Fibroblast of gingiva (primary cell): ENCODE measurements at places on chromosomes 4 and X.

DNA sequence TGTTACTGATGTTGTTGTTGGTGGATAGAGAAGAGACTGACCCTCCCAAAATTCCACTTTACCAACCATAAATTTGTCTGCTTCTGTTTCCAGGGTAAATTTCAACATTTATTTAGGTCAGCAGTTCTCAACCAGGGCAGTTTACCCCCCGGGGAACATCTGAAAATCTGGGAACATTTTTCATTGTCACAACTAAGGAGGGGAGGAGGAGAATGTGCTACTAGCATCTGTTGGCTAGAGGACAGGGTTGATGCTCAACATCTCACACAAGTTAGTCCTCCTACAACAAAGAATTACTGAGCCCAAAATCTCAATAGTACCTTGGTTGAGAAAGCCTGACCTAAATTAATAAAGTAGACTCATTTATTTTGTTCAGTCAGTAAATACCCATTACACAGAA is 25.7 kb downstream of the KCTD8 start:
- no peak for DNase-seq

- DNase-seq, result no peak
Observed at GRCh38 chr4:30728311-30728710, 8.1 kb downstream of the PCDH7 start.

DNA sequence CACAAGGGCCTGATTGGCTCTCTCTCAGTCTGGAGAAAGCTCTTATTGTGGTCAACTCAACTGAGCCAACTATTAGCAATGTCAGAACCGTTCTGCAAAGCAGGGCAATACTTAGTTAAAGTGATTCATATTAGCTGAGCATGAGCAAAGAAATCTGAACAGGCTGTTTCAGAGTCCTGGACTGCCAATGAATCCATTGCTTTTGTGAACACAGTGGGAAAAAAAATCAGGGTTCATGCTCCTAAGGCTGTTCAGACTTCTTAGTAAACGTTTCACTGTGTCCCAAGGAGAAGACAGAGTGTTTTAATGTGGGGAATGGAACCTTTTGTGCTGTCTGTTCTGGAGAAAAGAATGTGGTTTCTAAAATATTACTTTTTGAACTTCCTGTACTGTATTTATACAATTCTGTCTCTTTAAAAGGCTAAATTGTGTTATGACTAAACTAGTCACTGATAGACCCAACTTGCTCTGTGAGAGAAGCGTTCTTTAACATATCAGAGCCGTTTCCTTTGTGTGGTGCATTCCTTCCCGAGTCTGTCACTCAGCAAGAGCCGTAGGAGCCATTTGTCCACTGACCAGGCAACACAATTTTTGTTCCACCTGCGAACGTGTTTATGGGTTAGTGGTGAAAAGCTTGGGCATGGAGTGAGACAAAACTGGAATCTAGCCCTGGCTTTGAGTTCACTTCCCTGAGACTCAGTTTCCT is 366.1 kb downstream of the FBXO8 start:
- DNase-seq, result peak; percentile 3

- no peak for DNase-seq
Observed at GRCh38 chrX:55109306-55109705, 20.5 kb downstream of the PAGE2 start.

GRCh38 chrX:124699876-124700275 is 353.5 kb downstream of the SH2D1A start:
- DNase-seq, result no peak

GRCh38 chr4:79987401-79987800 is 85.6 kb downstream of the ANTXR2 start:
- DNase-seq, result no peak

DNA sequence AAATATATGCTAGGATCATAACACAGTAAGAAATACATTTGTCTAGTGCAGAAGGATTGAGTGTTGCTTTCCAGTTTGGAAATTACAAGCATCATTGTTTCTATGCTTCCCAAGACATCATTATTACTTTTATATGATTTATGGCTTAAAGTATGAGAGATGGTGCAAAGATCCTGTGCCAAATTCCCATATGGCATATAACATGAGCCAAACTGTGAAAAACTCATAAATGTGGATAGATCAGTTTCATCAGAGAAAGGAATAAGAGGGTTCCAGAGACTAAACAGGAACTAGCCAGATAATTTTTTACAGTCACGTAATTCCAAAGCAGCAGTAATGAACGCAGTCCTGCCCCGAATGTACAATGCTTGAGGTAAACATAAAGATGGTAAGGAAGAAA is 126.3 kb downstream of the PRDM5 start:
- DNase-seq, result no peak

- DNase-seq, result no peak
Observed at GRCh38 chrX:22351966-22352365, 79.3 kb downstream of the CBLL2 start.

GRCh38 chrX:67545893-67546495 is 2.2 kb downstream of the AR start:
- peak; percentile 13 for DNase-seq

- peak; percentile 38 for DNase-seq
Observed at GRCh38 chr4:124199755-124200154, 512.8 kb downstream of the ANKRD50 start.

- DNase-seq, result no peak
Observed at GRCh38 chr4:83657336-83657735, 121.4 kb downstream of the GPAT3 start.

- DNase-seq, result no peak
Observed at GRCh38 chr4:144648042-144648441, 2.1 kb downstream of the HHIP start.

- DNase-seq, result no peak
Observed at GRCh38 chrX:119880076-119880475, 8.4 kb downstream of the NDUFA1 start.

GRCh38 chr4:73844345-73844744 is 7.9 kb downstream of the CXCL6 start:
- peak; percentile 64 for DNase-seq

GRCh38 chr4:42460043-42460442 is 62.8 kb downstream of the SHISA3 start:
- DNase-seq, result no peak

GRCh38 chrX:151724563-151725337 is 8.9 kb downstream of the FATE1 start:
- no peak for DNase-seq

DNA sequence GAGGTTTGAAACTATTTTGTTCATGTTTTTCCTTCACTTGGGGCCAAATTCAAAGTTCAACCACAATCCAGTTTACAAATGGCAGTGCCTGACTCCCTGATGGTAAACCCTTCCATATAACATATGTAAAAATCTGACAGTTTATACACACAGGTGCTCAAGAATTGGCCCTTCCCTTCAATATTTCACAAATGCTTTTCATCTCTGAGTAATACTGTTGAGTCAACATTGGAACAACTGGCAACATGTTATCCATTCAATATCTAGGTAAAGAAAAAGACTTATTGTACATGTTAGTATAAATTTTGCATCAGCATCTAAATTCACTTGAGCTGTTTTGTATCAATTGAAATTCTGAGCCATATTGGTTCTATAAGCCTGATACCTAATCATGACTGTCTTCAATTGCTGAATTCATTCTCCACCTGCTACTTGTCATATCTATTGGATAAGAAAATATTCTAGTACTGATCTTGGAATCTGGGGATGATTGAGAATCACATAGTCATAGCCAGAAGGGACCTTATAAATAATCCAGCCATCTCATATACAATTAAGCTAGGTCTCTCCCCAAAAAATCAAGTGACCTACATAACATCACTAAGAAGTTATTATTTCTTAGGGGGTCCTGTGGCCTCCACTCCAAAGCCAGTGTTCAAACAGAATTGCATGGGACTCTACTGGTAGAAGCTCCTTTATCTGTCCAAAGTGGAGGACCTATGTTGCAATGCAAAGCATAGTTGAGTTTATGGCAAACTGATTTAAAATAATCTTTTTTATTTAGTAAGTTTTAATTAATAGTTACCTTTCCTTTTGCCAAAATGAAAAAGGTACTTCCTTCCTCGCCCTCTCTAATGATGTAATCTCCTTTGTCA is 61.9 kb downstream of the PRKG2 start:
- DNase-seq, result no peak

GRCh38 chr4:66852843-66853242 is 692.5 kb downstream of the CENPC start:
- no peak for DNase-seq

DNA sequence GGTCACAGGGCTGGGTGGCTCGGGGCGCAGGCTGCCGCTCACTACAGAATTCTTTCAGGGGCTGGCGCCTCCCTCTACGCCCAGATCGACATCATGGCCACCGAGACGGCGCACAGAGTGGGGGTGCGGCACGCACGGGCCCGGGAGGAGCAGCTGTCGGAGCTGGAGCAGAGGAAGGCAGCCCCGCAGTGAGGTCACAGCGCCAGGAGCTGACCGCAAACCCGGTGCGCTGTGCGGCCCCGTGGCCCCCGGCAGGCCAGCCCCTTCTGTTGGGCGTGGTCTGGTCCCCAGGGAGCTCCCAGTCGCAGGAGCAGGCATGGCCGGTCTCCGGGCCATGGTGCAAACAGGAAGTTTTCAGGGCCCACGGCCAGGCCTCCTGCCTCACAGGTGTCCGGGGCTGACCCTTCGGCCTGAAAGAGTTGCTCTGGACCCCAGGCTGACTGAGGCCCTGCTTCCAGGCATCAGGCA is 31.6 kb downstream of the LRPAP1 start:
- DNase-seq, result no peak

- no peak for DNase-seq
Observed at GRCh38 chr4:154465085-154465484, 26.5 kb downstream of the DCHS2 start.

DNA sequence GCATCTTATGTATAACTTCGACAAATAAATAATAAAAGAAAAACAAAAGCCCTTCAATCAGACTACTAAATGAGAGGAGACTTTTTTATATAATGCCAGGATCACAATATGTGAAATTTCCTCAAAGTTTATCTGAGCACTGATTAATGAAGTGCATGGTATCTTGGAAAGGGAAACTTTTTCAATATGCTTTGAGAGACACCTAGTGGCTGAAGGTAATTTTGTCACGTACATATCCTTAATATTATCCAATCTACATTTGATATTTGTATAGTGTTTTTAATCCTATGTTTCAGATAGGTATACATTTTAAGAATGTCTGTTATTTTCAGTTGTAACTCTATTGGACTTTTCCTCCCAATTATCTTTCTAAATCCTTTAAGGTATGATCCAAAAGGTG is 146.8 kb downstream of the KLHL4 start:
- no peak for DNase-seq

DNA sequence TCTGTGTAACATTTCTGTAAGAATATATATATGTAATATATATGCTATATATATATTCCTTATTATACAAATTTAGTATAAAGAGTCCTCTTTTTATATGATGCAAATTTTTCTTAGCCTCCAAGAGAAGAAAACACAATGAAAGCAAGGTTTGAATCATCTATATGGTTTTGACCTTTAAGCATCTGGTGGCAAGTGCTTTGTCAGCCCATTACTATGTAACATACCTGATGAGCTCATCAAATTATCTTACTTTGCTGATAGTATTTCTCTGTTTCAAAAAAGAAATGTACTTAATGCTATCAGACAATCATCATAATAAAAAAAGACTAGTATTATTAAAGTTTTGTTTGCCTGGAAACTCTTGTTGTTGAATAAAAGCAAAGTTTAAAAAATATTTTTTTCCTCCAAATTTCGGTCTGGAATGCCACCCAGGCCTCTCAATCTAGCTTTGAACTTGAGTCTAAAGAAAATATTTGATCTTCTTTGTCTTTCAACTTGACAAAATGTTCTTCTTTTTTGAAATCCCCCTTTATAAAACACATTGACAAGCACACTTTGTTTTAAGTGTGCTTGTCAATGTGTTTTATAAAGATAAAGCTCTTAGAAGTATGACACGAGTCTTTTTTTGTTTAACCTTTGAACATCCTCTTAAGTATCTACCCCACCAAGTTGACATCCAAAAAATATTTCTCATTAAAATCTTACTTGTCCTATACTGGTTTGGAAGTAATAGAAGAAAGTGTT is 26.2 kb downstream of the ZNF330 start:
- DNase-seq, result no peak

GRCh38 chr4:15884666-15885065 is 53.9 kb downstream of the FGFBP1 start:
- no peak for DNase-seq

DNA sequence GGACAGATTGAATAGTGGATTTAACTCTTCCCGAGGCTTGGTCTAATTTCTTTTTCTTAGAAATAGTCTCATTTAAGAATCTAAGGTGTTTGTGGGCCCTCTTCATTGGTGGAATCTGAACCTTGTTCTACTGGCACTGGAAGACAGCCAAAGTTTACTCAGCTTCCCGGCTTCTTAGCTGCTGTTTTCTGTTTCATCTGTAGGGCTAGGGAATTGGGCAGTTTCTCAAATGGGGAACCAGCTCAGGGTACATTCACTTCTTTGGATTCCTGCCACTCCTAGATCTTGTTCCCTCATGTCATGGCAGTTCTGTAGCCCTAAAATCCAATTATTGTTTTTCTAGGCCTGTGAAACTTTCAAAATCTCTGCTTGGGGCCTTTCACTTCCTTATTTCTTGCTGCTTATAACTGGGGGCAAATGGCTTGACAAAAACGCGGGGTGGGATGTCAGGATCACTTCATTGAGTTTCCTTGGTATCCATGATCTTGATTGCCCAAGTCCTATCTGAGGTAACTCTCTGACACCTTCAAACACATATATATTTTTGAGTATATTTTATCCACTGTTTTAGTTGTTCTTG is 985.0 kb downstream of the C4orf33 start:
- no peak for DNase-seq

GRCh38 chr4:2574863-2575262 is 38.4 kb downstream of the FAM193A start:
- DNase-seq, result no peak

DNA sequence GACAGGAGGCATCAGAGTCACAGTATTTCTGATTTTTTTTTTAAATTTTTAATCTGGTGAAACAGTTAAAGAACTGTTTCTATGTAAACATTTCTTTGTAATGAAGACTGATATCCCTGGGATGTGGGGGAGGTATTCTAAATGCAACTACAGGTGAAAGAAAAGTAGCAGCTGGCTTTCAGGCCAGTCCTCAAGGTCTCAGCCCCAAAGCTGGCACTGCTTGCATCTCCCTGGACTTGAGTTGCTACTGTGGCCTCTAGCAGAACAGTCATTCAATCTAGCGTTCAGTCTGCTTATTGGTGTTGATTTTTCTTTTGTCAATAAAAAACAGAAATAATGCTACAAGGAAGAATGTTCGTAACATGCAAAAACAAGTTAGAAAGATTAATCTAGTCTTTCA is 4.9 kb downstream of the MBNL3 start:
- DNase-seq, result no peak

DNA sequence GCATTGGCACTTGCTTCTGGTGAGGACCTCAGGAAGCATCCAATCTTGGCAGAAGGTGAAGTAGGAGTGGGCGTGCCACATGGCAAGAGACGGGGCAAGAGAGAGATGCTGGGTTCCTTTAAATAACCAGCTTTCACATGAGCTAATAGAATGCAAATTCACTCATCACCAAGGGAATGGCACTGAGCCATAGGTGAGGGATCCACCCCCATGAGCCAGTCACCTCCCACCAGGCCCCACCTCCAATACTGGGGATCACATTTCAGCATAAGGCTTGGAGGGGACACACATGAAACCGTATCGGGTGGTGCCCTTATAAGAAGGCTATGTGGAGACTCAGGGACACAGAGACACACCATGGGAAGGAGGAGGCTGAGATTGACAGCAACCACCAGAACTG is 140.0 kb upstream of the MSX1 start:
- DNase-seq, result no peak
